ENCODE measurements at places on chromosomes 4 and X.

GRCh38 chr4:84491481-84491880 lies 7.6 kb downstream of the NKX6-1 start:
- DNase-seq: no peak

DNA sequence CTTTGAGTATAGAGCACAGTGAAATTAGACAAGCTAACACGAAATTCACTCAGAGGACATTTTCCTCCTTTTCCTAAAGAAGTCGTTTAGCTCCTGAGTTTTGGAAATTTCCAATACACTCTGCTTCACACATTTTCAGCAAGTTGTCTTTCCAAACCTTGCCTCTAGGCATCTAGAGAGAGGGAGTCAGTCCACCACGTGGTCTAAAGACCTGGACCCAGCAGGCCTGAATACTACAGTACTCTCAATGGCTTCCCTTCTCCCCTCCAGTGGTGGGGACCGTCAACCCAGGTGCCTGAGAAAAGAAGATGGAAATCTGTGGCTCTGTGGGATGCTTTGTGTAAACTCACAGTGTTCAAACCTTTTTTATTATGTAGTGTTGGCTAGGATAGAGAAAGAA lies 13.9 kb upstream of the SCML2 start:
- DNase-seq: no peak

GRCh38 chrX:21678048-21678612 lies 20.0 kb upstream of the KLHL34 start:
- DNase-seq: no peak

GRCh38 chrX:139898334-139898733 lies 34.5 kb downstream of the ATP11C start:
- DNase-seq: no peak

GRCh38 chr4:165711436-165711835 lies 161.6 kb upstream of the TLL1 start:
- DNase-seq: no peak

- no peak for DNase-seq
These were observed 62.5 kb downstream of the NDNF start for GRCh38 chr4:121009578-121010478.

GRCh38 chr4:83240379-83240875 lies 44.2 kb downstream of the COQ2 start:
- no peak for DNase-seq

GRCh38 chr4:55604996-55605395 lies 13.0 kb upstream of the PDCL2 start:
- DNase-seq: no peak

- DNase-seq: no peak
These were observed 784.2 kb downstream of the GLUD2 start for GRCh38 chrX:121831601-121832000.

DNA sequence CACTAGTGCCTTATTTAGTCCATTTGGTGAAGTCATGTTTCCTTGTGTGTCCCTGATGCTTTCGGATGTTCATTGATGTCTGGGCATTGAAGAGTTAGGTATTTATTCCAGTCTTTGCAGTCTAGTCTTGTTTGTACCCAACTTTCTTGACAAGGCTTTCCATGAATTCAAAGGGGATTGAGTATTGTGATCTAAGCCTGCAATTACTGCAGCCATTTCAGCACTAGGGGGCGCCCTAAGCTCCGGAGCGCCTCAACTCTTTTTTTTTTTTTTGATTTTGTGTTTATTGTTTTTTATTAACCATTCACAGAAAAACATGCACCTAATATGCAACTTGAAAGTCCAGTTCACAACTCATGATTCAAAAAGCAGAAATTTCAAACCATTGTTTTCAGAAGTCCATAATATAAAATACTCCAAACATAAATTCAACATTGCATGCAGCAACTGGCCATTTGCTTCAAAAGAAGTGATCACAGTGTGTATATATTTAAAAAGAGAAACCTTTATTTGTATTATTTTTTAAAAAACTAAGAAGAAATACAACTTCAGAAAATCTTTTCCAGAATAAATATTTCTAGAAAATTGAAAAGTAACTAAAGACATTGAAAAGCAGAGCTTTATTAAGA lies 59.2 kb downstream of the PTPN13 start:
- DNase-seq: no peak

GRCh38 chr4:79561751-79562150 lies 153.7 kb upstream of the GK2 start:
- no peak for DNase-seq

GRCh38 chr4:149031399-149031798 lies 589.2 kb upstream of the NR3C2 start:
- no peak for DNase-seq

GRCh38 chr4:185708348-185708747 lies 103.6 kb downstream of the SORBS2 start:
- DNase-seq: no peak

GRCh38 chr4:137514406-137515111 lies 17.7 kb downstream of the PCDH18 start:
- DNase-seq: no peak

- DNase-seq: no peak
These were observed 36.6 kb upstream of the BTC start for GRCh38 chr4:74830928-74831327.

DNA sequence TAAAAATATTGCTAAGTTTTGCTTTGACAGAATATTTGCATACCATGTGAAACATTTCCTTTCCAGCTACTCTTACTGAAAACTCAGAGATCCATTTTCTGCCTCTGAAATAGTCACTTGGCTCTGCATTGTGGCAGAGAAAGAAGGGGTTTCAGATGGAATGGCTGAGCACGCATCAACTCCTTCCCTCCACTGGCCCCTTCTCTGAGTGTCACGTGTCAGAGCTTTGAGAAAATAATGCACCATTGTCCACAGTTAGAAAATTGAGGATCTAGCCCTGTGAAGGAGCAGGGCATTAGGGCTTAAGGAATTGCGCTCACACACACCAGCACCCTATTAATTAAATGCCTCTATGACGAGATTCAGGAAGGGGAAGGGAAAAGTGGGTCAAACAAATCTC lies 78.8 kb upstream of the FAT4 start:
- no peak for DNase-seq

GRCh38 chrX:10032147-10032546 lies 65.0 kb downstream of the CLDN34 start:
- no peak for DNase-seq

- DNase-seq: no peak
These were observed 172.5 kb downstream of the CAMK2D start for GRCh38 chr4:113588895-113589668.

GRCh38 chr4:137532869-137533236 lies 559 bp upstream of the PCDH18 start:
- DNase-seq: no peak

GRCh38 chr4:7235030-7235380 lies 42.7 kb downstream of the SORCS2 start:
- no peak for DNase-seq

GRCh38 chr4:125590158-125590557 lies 275.4 kb downstream of the FAT4 start:
- no peak for DNase-seq
